Stimulated activated CD4-positive, alpha-beta T cell treated with anti-CD3 and anti-CD28 coated beads, Interleukin-12 subunit alpha, Interleukin-12 subunit beta, amount 100 ng/mL, for 24 hours (primary cell): ENCODE measurements at places on chromosomes 7 and 10.

DNA sequence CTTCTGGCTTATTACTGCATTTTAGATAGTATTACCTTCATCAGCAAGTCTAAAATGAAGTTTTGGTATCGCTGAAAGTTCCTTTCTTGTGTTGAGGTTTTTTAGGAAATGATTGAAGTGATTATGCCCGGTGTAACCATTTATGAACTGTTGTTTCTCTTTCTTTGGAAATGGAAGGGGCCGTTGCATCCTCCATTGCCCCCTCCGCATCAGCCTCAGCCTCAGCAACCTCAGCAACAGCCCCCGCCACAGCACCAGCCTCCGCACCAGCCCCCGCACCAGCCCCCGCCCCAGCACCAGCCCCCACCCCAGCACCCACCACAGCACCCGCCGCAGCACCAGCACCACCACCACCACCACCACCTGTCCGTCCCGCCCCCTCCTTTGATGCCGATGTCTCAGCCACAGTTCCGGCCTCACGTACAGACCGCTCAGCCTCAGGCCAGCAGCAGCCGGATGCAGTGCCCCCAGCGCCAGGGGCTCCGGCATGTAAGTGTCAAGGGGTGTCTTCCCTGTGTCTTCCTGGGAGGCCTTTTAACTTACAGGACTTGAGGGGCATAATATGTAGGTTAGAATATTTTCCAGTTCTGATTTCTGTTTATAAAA lies 72.6 kb downstream of the SHH start:
- DNase-seq, result no peak

GRCh38 chr10:125638555-125638954 lies 44.4 kb downstream of the TEX36 start:
- no peak for DNase-seq

GRCh38 chr7:118281196-118281595 lies 56.7 kb downstream of the ANKRD7 start:
- no peak for DNase-seq

DNA sequence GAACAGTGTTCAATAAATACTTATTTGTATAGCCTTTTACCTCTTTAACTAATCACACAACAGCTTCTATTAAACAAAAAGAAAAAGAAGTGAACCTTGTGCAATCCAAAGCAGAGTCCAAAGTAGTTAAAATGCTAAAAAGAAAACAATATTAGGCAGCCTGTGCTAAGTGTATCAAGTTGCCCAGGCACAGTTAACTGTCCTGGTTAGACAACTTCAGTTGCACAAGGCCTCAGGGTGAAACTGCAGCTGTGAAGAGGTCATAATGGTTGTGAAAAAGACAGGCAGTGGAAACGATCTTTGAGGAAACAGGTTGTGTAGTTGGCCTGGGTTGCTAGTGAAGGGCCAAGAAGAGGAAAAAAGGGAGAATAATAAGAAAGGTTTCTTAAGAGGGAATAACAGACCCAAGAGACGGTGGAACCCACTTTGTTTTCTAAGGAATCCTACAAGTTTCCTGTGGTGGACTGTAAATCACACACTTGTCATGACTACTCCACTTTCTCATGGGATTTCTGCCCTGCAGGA lies 6.0 kb upstream of the CROT start:
- no peak for DNase-seq

DNA sequence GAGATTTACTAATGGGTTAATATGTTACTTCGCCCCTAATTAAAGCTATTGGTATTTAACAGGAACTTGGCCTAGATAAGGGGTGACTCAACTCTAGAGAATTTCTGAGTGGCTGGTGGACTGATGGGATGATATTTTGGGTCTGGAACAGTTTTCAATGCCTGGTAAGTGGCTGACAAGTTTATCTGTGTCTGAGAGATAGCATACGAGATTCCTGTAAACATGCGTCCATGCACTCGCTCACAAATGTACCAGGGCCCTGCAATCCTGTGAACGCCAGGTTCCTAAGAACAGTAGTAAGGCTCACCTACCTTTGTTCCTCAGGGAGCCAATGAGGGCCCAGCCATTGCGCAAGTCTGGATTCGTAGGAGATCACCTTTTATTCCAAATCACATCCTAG lies 683.8 kb upstream of the ANKRD30A start:
- DNase-seq, result no peak

DNA sequence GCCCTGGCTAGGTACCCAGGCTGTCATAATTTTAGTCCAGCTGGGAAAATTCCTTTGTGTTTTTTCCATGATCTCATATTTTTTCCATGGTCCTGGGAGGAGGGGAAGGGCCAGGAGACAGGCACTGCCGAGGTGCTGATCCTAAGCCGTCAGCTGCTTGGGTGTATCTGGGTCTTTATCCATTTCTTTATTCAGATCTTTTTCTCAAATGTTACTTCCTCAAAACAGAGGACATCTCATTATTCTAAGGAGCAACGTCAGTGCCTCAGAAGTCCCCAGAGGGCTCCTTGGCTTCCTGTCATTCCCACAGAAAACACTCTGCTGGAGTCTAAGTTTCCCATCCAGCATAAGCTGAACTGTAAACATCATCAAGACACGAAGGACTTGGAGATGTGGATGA lies 2.8 kb upstream of the OR6V1 start:
- no peak for DNase-seq

DNA sequence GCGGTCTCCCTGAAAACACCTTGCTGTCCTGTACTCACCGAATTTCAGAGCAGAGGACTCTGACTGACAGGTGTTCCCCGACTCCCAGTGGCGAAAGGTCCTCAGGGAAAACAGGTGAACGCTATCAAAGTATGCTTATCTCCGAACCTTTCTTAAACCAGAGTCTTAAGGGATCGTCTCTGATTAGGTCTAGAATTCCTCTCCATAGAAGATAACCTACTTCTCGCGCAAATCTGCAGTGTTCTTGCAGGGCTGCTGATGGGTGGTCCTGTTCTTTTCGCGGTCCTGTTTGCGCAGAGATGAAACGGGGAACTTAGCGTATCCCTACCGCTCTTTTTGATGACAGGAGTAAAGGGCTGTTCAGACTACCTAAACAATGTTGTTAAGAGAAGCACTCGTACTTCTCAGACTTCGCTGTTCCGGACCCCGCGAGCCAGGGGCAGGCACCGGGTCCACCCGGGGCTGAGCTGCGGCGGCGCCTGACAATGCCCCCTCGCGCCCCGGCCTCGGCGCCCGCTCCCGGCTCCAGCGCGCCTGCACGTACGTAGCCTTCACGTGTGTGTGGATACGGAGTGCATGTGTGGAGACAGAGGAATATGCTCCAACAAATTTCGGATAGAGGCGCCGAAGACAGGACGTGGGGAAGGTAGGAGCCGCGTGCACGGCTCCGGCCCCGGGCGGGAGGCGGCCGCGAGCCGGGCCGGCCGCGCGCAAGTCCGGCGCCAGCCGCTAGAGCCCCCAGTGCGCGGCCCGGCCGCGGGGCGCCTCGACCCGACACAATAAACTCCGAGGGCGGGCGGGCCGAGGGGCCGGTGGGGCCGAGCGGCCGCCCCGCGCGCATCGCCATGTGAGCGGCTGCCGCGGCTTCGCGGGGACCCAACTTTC lies 766 bp upstream of the ZMYND11 start:
- peak; percentile 33 for DNase-seq

GRCh38 chr10:59741048-59741447 lies 12.2 kb downstream of the MRLN start:
- DNase-seq, result no peak

DNA sequence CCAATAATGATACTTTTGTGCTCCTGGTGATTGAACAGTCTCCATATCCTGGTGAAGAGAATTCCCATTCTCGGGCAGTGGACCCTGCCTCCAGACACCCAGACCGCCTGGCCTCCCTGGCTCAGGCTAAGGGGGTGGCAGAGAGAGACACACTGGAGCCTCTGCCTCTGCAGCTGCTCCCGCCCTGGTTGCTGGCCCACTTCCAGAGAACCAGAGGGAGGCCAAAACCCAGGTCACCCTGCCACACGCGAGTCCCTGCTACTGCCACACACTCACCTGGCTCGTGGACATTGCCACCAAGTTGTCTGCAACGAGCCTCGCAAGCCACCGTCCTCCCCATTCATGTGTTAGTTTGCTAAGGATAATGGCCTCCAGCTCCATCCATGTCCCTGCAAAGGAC lies 221.8 kb downstream of the HPSE2 start:
- no peak for DNase-seq
